ENCODE measurements at places on chromosomes 5 and 9.
A peak's percentile ranks its signal among the peaks of the same experiment; 100 is the strongest.

DNA sequence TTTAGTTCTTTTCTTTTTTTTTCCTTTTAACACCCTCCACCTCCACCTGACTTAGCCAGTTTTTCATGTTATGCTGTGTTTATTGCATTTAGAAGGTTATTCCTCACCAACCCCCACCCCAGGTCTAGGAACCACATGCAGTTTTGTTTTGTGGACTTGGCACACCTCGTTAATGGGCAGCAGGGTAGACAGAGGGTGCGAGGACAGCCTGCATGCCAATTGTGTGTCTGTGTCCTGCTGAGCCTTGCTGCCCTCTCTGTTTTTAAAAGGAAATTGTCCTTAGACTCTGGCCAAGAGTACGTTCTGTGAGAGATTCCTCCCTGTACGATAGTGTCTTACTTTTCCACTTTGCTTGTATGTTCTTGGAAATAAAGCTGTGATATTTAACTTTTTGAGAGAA, 13.9 kb downstream of the PIK3R1 start:
- DNase-seq, result no peak

GRCh38 chr5:63262185-63262981, 683.8 kb downstream of the LRRC70 start:
- DNase-seq, result no peak

GRCh38 chr9:15205632-15206420, 101.2 kb downstream of the TTC39B start:
- DNase-seq, result no peak

DNA sequence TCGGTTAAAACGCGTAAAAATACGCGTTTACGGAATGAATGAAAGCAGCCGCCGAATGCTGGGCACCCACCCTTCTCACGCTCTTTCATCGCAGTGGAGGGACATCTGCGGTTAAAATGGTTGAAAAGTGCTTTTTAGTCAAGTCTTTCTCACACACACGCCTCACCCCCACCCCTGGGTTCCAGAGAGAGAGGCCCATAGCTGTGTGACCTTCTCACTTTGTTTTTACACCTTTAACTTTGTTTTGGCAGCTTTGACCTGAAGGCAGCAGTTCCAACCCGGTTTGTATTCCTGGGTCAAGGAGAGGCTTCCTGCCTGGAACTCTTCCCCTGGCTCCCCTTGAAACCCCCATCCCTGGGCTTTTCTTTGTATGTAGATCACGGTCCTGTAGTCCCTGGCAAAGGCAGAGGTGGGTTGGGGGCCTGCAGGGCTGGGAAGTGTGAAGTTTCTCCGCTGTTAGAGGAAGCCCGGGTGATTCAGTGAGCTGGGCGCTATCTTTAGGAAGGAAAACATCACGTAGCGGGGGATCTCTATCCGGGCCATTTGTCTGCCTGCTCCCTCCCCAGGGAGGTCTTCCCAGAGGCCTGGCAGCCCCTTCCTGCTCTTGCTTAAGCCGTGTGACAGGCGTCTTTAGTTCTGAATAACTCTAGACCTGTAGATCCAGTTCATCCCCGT, 29.6 kb downstream of the SPRY4 start:
- DNase-seq, result no peak

DNA sequence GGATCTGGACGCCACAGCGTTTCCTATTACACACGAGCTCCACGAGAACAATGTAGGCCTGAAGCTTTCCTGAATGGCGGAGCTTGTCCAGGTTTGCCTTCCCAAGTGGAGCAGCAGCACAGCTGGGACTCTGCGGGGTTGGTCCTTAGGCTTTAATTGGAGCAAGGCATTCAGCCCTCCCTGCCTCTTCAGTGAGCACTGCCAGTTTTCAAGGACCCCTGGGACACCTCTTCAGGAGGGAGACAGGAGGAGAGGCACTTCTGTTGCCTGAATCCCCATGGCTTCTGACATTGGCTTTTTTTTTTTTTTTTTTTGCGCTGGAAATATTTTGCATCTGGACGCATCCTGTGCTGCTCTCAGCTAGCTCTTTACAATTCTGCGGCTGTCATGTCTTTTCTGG, 179.4 kb downstream of the SEMA6A start:
- DNase-seq, result no peak

DNA sequence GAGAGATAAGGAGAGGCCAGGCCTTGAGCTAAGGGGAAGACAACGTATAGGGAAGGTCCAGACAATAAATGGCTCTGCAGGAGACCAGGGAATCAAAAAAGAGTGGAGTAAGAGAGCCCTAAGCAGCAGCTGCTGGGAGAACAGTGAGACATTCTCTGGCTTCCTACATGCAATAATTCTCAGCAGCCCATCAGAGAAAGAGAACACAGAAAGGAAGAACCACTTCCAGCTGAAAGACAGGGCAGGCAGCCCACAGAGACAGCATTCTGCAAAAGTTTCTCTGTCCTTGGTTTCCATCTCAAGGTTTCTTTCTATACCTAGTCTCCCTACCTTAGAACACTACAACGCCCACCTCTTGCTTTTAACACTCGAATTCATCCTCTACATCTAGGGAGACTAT, 189.9 kb downstream of the DEPDC1B start:
- no peak for DNase-seq

DNA sequence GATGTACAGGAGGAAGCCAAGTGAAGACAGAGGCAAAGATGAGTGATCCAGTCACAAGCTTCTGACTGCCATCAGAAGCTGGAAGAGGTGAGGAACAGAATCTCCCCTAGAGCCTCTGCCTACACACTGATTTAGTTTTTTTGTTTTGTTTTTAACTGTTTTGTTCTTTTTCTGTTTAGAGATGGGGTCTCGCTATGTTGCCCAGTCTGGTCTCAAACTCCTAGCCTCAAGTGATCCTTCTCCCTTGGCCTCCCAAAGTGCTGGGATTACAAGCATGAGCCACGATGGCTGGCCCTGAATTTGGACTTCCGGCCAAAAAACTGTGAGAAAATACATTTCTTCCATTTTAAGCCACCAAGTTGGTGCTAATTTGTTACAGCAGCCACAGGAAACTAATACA, 204.7 kb upstream of the ZNF608 start:
- no peak for DNase-seq

GRCh38 chr5:161382685-161383084, 163.8 kb downstream of the GABRB2 start:
- DNase-seq, result no peak

DNA sequence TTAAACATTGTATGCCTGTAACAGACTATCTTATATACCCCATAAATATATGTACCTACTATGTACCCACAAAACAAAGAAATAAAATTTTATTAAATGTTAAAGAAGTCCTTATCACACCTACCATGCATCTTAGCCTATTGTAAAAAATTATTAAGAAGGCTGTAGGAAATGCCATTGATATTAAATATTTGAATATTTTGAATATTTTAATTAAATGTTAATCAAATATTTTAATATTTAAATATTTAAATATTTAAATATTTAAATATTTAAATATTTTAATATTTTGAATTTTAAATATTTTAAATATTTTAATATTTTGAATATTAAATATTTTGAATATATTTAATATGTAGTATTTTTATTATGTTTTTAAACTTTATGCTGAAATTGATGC, 331.5 kb upstream of the ATP10B start:
- no peak for DNase-seq

DNA sequence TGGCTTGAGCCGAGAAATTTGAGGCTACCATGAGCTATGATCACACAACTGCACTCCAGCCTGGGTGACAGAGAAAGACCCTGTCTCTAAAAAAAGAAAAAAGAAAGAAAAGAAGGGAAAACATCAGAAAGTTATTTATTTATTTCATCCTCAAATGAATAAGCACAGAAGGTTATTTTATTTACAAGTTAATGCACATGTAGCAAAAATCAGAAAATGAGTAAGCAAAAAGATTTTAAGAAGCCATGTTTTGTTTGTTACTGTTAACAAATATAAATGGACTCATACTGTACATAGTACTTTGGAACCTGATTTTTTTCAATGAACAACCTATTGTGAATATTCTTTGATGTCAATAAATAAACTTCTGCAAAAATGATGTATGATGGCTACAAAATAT, 47.2 kb downstream of the NRG2 start:
- no peak for DNase-seq

DNA sequence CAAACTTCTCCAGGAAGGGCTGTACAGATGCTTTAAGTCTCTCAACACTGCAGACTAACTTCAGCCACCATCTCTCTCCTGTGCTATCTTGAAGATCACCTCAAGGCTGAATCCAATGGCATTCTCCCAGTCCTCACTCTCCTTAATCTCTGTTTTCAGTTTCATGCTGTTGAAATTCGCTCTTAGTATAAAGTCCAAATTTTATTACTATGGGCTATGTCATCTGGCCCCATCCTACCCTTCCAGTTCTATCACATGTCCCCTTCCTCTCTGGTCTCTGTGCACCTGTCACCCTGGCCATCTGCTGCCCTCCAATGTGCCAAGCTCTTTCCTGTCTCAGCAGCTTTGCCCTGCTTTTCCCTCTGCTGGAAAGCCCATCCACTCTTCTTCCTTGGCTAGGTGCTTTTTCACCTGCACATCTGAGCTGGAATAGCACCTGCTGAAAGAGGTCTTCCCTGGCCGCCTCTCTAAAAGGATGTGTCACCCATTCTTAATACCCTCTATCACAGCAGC, 284.7 kb upstream of the MAP3K1 start:
- no peak for DNase-seq

- DNase-seq, result no peak
These were observed 52.2 kb downstream of the PDE8B start for GRCh38 chr5:77262697-77263096.

GRCh38 chr9:99626426-99626825, 195.3 kb upstream of the NR4A3 start:
- no peak for DNase-seq

DNA sequence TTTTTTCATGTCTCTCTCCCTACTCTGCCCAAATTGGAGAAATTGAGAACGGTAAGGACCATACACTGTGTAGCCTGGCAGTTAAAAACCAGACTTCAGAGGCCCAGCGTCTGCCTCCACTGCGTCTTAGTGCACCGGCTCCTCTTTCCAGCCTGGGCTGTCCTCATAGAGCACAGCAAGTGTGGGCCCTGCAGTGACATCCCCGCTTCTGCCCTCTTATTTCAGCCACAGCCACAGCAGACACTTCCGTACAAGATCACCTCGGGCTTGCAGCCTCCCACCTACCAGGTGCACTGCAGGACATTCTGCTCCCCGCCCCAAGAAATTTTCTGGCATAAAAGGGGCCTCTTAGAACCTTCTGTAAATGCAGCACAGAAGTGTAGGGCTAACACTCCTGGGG, 21.4 kb upstream of the SMIM23 start:
- DNase-seq, result no peak

DNA sequence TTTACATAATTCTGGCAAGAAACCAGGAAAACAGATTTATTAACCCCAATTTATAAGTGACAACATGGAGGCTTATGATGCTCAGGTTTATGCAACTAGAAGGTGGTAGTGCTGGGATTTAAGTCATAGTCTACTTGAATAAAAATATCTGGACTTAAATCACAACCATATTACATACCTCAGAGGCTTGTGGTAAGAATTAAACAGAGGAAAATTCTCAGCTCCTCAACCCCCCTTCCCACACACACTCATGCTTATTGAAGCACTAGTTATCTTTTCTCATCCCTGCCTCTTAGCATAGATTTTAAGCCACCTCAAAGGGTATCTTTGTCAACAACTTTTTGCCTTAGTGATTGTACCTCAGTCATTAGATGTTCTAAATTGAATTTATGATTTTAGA, 731.0 kb downstream of the PRELID2 start:
- no peak for DNase-seq

- no peak for DNase-seq
These were observed 6.7 kb upstream of the C5orf63 start for GRCh38 chr5:127079994-127080491.

DNA sequence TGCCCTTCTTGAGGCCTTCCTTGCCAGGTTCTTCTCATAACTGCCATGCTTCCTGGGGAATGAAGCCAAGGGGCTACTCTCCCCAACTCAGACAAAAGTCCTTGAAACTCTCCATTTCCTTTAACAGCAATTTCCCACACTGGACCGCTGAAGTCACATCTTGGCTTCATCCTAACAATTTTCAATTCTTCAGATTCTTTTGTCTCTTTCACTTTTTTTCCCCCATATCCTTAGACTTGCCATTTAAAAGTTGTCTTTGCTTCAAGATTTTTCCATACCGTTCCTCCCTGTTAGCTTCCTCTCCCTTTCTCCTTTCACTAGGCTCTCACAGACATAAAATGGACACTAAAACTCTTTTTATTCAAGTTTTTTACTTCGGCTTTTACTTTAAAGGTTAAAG, 93.1 kb upstream of the ITGA1 start:
- DNase-seq, result no peak

DNA sequence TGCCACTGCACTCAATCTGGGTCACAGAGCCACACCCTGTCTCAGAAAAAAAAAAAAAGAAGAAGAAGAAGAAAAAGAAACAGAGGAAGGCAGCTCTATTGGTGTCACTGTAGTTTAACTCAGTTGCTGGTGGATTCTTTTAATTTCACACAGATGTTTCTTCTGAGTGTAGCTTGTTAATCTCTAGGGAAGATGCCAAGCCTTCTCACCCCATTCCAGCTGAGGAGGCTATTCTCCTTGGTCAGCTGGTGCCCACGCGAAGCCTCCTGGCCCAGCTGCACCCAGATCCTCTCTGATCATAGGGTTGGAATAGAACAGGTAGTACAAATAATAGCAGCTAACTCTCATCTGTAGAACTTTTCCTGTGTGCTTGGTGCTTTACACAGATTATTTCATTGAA, 113.8 kb upstream of the SPRY4 start:
- DNase-seq, result no peak

GRCh38 chr5:131019111-131019510, 145.9 kb downstream of the HINT1 start:
- no peak for DNase-seq

GRCh38 chr9:79709743-79710674, 138.2 kb downstream of the TLE4 start:
- DNase-seq, result no peak

- DNase-seq, result no peak
These were observed 125.7 kb upstream of the ITGA1 start for GRCh38 chr5:52661903-52662595.

DNA sequence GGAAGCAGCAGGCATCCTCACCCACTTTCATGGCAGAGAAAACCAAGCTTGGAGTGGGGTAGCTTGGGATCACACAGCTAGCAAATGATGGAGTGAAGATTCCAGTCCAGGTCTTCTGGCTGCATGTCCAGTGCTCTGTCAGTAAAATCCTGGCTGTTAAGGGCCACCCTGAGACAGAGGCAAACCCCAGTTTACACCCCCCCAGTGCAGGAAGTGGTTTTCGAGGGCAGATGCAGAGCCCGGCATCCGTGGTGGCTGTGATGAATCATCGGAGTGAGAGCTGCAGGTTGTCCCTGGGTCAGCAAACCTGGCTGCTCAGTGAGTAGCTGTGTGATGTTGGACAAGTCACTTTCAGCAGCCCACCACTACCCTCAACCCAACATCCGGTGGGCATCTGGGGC, 115.4 kb downstream of the RGS3 start:
- peak; percentile 48 for DNase-seq
